ENCODE measurements at places on chromosomes 7 and 10. TPM values are rescaled to one million over a fixed set of nuclear protein-coding genes. Genes with fewer than 3 reads are reported as not detected.

DNA sequence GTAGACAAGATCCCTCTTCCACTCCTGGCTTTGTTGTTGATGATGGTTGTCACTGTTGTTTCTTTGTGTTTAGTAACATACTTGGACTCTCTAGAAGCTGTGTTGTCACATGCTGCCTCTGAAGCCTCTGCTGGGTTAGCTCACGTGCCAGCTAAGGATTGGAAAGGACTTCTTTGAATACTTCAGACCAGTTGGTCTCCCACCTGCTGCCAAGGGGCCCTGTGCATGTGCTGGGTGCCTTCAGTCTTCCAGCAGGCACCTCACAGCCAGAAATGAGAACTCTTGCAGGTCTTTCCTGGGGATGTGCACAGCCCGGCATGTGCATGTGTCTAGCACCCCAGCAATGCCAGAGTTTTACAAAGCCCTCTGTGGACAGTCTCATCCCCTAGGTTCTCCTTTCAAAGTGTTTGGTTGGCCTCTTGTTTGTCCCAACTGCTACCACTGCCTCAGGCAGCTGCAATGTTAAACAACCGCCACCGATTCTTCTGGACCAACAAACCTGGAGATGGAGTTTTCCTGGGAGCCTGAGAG lies 21.7 kb upstream of the NCAPG2 start:
- no peaks in the 10 kb centered on the region for H3K36me3 ChIP-seq
- no peak overlapping the region for H3K4me3 ChIP-seq
- H3K27me3 ChIP-seq = no peaks in the 10 kb centered on the region
- no peak overlapping the region for H3K27ac ChIP-seq
- H3K4me1 ChIP-seq = no peaks in the 10 kb centered on the region

GRCh38 chr10:69226919-69227450 lies 6.9 kb downstream of the HKDC1 start:
- H3K27me3 ChIP-seq = no peaks in the 10 kb centered on the region
- no peak for DNase-seq
- H3K36me3 ChIP-seq = no peaks in the 10 kb centered on the region

The LRRC18 gene
- total RNA-seq = not detected

- no peak overlapping the region for H3K4me3 ChIP-seq
- peaks cover 7% of the 10 kb centered on the region for H3K4me1 ChIP-seq
- DNase-seq = no peak
- H3K27me3 ChIP-seq = no peaks in the 10 kb centered on the region
Observed at GRCh38 chr10:43294241-43294658, 27.4 kb upstream of the RASGEF1A start.

The PRR15 gene
- total RNA-seq = not detected

The CPVL gene
- total RNA-seq = 8.3 TPM

The AGBL3 gene
- total RNA-seq = 0.96 TPM

The CALML3 gene
- not detected for total RNA-seq

- no peak overlapping the region for H3K4me3 ChIP-seq
- no peak overlapping the region for H3K27ac ChIP-seq
- peaks cover 16% of the 10 kb centered on the region for H3K4me1 ChIP-seq
- no peaks in the 10 kb centered on the region for H3K27me3 ChIP-seq
Observed at GRCh38 chr7:22140578-22140977, 194.9 kb upstream of the CDCA7L start.

The GPNMB gene
- total RNA-seq = 0.85 TPM
